AG09319 (cell line): ENCODE measurements at places on chromosomes 11 and 22.

DNA sequence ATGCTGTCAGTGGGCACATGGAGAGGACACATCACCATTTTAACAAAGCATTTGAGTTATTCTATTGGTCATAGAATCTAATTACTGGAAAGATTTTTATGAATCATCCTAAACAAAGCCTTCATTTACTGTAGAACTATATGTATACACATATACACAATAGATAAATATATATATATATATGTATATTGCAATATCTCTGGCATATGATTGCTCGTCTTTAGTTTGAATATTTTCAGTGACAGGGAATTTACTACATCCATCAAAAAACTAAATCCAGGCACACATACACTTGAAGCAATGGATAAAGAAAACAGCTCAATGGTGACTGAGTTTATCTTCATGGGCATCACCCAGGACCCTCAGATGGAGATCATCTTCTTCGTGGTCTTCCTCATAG, at the start of gene OR5AR1:
Gene OR5AR1, plus strand, starts transcription at position 301 of the 400 bp plus-strand sequence. Its CDS starts 0 bp downstream, at position 301.
- DNase-seq: no peak

- DNase-seq: no peak
Measured at GRCh38 chr11:22433094-22433455, 94.9 kb downstream of the SLC17A6 start.

GRCh38 chr22:22342697-22343580, 98.4 kb downstream of the VPREB1 start:
- no peak for DNase-seq

DNA sequence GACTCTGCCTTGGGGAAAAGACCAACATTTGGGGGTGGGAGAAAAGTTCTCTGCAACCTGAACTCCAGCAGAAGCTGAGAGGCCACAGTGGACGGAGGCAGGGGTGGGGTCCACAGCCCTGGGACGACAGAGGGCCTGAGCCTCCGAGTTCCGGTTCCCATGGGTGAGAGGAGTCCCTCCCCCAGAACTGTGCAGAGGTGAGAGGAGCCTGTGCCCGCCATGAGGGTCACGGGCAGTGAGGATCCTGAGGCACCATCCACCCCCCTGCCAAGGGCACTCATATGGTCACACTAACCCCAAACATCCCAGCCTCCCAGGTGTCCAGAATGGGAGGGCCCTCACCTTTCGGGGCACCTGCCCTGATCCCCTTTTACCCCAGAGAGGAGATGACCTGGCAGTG, 30.5 kb downstream of the KIAA0930 start:
- no peak for DNase-seq

DNA sequence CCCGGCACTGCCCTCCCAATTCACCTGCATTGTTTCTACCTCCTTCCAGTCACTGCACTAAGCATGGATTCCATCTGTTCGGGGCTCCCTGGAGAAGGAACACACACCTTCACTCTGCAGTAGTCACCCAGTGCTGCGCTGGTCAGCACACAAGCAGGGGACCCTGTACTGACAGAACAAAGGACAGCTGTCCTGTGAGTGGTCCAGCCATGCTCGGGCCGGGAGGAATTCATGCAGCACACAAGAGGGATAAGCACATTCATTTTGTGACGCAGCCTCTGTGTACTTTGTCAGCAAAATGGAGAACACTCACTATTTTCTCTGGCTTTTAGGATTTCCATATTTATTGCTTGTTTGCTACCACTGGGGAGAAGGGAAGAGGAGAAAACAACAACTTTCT, 167.3 kb downstream of the NTM start:
- no peak for DNase-seq

DNA sequence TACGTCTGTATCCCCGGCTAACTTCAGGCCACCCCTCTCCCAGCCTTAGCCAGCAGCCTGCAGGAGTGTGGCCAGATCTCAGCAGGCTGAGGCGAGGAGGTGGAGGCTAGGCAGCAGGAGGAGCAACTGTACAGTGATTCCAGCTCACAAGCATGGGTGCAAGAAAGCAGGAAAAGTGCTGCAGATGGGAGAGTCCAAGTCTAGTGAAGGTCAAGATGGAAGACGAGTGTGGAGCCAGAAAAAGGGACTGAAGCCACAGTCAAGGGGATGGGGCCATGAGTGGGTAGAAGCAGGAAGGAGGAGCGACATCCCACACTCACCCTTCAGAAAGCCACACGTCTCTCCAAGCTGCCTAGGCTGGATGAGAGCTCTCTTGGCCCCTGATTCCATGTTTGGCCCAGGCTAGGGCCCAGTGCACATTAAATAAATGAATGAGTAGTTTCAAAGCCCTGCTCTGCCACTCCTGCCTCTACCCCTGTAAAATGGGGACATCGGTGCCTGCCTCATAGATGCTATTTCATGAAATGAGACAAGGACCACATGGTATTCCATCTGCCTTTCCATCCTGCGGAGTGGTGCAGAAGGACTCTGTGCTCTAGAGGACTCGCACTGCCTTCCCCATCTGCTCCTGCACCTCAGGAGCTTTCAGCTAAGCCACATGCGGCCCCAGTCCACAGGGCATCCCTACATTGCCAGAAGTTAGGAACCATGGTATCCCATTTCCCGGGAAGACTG, 2.9 kb downstream of the YDJC start:
- no peak for DNase-seq

- no peak for DNase-seq
Measured at GRCh38 chr11:65445101-65445603, 22.6 kb downstream of the NEAT1 start.

GRCh38 chr11:81772166-81772565, 961.5 kb downstream of the FAM181B start:
- DNase-seq: no peak

- no peak for DNase-seq
Measured at GRCh38 chr11:131925829-131926228, 555.4 kb downstream of the NTM start.

DNA sequence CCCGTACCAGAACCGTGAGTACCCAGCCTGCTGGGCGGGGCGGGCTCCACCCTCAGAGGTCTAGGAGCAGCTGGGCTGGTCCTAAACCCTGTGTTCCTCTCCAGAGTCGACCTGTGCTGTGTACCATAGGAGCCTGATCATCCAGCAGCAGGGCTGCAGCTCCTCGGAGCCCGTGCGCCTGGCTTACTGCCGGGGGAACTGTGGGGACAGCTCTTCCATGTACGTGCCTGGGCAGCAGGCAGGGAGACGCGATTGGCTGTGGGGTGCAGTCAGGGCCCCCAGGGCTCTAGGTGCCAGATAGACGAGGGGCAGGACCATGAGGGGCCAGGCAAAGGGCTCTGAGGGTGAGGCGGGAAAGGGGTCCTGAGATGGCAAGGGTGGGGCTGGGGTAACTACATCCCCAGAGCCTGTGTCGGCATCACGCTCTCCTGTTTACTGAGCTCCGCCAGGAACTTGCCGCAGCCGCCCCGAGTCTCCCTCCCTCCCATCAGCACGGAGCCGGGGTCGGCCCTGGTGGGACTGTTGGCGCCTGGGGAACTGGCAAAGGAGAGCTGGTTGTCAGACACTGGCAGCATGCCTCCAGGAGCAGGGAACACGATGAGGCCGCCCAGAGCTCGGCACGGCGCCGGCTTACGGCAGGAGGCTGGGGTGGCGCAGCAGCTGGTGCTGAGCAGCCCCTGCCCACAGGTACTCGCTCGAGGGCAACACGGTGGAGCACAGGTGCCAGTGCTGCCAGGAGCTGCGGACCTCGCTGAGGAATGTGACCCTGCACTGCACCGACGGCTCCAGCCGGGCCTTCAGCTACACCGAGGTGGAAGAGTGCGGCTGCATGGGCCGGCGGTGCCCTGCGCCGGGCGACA, 22.9 kb upstream of the MUC5B start:
- no peak for DNase-seq

DNA sequence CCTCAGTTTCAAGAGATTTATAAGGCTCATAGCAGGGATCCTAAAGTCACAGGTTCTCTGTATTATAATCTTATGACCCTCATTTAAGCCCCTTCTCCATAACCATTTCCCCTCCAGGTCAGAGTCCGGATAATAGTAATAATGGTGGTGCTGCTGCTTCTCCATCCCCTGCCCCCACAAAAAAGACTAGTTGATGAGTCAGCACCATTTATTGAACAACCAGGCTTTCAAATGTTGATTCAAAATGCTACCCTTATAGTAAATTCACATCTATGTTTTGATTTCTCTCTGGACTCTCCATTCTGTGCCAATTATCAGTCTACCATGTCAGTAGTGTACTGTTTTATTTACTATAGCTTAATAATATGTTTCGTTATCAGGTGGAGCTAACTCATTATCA, 17.6 kb upstream of the RIC3 start:
- DNase-seq: no peak

DNA sequence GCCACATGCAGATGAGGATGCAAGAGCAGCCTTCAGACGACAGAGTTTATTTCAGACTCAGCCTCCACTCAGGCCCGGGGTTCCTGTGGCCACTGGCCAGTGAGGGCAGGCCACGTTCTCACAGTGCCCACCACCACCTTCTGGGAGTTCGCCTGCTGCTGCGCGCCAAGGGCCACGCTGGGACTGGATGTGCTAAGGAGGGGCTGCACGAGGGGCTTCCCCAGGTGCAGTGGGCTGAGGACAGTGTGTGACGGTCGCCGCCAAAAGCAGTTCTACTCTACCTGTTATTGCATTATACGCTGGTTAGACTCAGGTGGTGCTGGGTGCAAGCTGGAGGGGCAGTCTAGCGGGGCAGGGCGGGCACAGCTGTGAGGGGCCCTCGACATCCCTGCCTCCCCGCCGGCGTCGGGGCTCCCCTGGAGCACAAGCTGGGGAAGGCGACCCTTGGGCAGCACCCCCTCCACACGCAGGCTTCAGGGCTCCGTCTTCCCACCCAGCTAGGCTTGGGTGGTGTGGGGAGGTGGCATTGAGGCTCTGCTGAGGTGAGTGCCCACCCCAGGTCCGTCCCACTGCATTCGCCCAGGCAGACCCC, 2.7 kb downstream of the CEND1 start:
- no peak for DNase-seq

DNA sequence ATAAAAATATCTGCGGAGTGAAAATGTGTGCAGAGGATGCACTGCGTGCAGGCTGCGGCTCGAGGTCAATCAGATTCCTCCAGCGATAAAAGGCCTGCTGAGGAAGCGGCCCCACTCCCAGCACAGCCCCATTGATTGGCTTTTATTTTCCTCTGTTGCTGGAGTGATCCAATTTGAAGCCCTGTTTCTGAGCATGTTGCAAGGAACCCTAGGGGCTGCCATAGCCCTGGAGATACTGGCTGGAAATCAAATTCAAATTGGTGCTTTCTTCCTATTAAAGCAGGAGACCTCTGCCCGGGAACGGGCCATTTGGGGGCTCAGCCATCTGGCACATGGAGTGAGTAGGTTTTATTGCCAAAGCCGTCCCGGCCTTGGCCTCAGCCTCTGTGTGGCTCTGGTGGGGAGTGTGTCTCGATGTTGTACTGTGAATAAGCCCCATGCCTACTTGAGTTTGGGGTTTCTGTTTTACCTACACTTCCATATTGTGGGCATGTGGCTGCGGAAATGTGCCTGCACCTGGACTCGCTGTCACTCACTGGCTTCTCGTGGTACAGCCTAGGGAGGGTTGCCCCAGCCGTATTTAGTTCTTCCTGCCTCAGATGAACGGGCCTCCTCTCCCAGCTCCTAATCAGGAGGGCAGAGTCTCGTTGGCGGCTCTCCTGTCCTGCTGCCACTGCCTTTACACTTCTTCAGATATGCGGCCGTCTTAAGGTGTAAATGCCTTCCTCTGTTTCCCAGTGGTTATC, 25.6 kb downstream of the PARVB start:
- no peak for DNase-seq

- no peak for DNase-seq
Measured at GRCh38 chr11:132588366-132588765, 943.9 kb downstream of the OPCML start.

DNA sequence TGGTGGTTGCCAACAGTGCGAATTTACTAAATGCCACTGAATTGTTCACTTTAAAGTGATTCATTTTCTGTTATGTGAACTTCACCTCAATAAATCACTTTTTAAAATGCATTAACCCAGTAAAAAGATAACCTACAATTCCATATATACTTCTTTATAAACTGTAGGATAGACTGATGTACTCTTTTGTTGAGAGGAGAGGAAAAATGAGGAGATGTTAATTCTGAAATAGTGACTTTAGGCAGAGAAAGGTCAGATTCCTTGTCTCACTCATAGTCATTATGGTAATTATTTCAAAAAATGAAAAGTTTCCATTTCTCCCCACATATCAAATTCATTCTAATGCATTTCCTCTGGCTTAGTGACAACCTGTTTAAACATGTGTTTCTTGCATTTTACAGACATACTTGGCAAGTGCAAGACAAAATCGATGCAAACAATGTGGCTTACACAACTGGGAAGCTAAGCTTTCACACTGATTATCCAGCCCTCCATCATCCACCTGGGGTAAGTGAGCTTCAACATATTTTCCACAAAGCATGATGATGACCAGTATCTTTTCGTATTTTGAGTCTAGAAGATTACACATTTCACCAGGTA, 74.5 kb downstream of the BBOX1 start:
- DNase-seq: no peak

- DNase-seq: no peak
Measured at GRCh38 chr11:118240999-118241763, 11.0 kb downstream of the MPZL3 start.

DNA sequence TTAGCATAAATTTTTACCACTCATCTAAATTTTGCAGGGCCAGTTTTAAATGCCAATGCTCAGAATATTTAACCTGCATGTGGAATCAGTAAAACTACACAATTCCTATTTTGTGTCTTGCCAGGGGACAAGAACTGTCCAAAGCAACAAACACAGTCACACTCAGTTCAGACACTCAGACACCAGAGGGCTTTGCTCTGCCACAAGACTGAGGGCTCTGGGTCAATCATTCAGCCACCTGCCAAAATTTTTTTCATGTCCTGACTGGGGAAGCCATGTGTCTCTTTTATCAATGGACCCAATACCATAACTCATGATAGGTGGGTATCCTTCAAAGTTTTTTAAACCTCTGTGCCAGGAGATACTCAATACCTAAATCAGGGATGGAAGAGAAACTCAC, 304.0 kb upstream of the ANO3 start:
- DNase-seq: no peak
